ENCODE measurements at places on chromosomes 5 and 9.

- DNase-seq, result no peak
Measured at GRCh38 chr9:75588808-75589207, 301.7 kb upstream of the PCSK5 start.

DNA sequence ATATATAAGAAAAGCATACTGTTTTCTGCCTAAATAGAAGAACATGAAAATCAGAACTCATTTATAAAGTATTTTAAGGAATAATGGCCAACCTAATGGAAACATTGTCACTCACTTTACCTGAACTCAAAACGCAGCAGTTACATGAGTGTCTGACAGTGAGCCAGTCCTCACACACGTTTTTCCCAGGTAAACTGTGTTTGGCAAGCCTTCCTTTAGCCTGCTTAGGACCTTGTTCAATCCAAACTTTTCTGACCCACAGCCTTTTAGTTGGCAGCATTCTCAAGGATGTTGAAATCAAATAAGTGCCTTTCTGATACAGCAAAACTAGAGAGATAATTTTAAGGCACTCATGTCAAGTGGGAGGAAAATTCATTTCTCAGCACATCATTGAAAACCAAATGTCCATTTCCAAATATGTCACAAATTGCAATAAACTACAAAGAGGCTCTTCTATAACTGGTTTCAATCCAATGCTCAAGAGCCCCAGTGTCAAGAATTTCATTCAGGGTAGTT, 83.5 kb upstream of the SPDL1 start:
- no peak for DNase-seq

DNA sequence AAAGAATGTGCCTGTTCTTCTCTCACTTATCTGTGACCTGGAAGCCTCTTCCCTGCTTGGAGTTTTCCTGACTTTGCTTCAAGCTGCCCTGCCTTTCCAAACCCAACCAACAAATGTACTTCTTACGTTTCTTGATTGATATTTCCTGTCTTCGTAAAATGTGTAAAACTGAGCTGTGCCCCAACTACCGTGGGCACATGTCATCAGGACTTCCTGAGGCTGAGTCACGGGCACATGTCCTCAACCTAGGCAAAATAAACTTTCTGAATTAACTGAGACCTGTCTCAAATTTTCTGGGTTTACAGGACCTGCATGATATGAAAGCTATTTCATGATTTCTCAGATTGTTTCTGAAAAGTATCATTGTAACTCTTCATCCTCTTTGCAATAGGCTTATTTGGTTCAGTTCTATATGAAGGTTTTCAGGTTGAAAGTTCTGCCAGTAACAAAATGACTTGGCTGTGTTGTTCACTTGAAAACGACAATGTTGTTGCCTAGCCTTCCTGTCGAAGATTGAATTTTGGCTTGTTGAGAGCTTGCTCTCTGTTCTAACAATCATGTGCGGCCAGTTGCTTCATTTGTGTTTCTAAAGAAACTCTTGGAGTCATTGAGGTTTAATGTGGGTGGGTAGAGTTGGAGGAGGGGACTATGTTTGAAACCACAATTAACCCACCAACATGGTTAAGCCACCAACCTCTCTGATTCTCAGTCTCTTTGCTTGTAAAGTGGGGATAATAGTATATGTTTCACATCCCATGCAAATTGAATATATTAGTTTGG, 145.6 kb downstream of the FBXL7 start:
- no peak for DNase-seq

DNA sequence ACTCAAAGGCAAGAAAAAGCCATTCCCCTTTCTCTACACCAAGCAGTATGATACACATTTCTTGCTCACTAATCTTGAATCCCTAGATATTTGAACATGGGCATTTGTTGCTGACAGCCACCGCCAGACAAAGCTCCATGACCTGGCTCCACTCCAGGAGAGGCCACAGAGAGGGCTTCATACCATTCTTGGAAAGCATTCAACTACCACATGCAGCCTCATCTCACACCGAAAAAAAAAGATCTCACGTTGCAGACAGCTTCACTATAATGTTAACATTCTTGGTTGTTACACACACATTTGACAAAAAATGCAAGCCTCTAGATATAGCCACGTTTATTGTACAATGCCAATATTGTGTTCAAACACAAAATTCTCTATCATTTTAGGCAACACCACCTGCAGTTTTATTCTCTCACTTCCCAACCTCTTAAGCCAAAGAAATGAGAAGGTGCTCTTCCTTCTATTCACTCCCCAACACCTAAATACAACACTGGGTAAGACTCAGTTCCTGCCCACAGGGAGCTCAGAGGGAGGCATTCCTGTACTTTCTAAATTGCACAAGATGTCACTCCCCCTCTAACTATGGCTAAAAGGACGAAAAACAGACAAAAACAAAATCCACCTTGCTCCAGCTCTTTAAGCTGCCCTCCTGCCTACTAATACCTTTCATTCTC, 222.4 kb downstream of the TSSK1B start:
- DNase-seq, result no peak

DNA sequence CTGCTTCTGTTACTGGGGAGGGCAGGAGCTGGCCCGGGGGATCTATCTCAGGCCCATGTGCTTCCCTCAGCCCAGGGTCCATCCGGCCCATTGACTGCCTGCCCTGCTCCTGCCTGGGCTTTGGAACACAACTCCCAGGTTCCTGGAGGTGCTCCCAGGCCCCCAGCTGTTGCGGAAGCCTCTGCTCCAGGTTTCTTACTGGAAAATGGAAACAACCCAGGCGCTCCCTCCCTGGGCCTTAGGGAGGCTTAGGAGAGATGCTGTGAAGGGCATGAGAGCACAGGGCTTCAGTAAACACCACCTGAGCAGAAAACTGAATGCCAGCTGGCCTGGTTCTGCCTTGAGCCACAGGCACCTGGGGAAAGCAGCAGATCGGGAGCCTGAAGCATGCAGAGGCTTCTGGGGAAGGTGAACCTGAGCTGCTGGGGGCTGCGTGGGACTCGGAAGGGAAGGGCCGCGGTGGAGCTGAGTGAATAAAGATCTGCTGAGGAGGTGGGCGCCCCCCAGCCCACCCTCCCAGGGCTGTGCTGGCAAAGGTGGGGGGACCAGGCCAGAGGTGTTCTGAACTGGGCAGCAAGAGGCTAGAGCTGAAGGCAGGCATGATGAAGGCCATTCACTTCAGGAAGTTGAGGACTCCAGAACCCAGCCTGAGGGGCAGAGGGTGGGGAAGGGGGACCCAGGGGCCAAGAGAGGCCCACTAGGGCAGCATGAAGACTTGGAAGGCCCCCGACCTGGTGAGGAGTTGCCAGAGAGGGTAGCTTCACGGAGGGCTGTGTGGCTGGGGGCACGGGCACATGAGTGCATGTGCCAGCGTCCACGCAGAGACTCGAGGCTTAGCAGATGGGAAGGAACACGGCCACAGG, 64.8 kb downstream of the SHB start:
- no peak for DNase-seq

- no peak for DNase-seq
Measured at GRCh38 chr9:97441729-97442128, 29.8 kb downstream of the TDRD7 start.

DNA sequence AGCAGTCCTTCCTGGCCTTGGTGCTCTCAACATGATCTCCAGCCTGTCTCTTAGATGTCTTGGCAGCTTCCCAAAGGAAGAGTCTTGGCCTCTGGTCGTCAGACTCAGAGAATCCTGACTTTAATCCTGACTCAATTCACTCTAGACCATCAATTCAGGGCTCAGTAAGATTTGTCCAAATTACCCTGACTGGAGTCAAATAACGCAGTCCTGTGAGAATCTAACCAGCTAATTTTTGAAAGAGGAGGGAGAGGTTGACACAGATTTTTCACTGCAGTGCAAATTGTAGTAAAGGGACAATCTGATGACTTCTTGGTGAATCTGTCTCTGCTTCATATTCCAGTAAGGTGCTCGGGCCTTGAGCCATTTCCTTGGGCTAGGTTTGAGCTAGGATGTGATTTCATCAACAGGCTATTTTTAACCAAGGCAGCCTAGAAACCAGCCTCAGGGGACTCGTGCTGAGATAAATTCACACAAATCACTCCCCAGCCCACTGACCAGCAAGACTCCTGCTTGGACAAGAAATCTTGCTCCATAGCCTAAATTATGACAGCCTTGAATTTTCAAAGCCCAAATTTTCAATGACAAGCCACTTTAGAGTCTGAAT, 257.4 kb downstream of the ENC1 start:
- no peak for DNase-seq

DNA sequence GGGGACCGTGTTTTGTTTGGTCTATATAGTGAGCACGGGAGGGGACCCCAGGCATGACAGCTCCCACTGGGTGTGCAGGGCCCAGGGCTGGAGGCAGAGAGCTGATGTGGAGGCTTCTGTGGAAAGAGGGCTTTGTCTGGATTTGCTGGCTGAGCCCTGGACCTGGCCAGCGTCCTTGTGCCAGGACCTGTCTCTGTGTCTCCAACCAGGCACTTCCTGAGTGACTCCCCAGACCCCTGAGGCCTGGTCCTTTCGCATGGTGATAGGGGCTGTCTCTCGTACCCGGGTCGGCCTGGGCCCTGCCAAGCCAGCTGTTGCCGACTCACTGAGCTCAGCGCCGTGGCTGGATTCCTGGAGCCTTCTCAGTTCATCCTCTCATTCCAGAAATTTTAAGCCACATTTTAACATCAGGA, 77.6 kb downstream of the ADAMTS2 start:
- no peak for DNase-seq

DNA sequence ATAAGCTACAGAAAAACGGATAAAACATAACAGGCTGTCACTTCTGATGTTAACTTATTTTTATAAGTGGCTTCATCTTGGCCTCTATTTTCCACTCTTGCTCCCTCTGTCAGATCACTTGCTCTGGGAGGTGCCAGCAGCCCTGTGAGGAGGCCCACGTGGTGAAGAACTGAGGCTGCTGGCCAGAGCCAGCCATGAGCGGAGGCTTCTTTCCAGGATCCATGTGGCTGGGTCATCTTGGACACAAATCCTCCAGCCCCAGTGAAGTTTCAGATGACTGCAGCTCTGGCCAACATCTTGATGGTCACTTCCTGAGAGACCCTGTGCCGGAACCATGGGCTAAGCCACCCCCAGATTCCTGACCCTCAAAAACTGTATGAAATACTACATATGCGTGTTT, 7.5 kb upstream of the CMBL start:
- no peak for DNase-seq

- no peak for DNase-seq
Measured at GRCh38 chr5:133317558-133317957, 265.7 kb downstream of the HSPA4 start.

DNA sequence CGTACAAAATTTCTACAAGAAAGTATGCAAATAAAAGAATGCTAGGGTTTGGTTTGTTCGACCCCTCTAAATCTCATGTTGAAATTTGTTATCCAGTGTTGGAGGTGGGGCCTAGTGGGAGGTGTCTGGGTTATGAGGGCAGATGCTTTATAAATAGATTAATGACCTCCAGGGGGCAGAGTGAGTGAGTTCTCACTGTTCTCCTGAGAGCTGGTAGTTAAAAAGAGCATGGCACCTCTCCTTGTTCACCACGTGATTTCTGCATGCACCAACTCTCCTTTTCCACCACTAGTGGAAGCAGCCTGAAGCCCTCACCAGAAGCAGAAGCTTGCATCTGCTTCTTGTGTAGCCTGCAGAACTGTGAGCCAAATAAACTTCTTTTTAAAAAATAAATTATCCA, 50.4 kb upstream of the FAM170A start:
- no peak for DNase-seq

- DNase-seq, result no peak
Measured at GRCh38 chr9:123957168-123957721, 27.3 kb upstream of the DENND1A start.

GRCh38 chr9:37452611-37453010, 12.6 kb downstream of the ZBTB5 start:
- no peak for DNase-seq

- DNase-seq, result no peak
Measured at GRCh38 chr5:66241136-66241825, 97.2 kb downstream of the SREK1 start.

- no peak for DNase-seq
Measured at GRCh38 chr5:141617128-141617527, 1.7 kb downstream of the DIAPH1 start.

GRCh38 chr5:138649775-138650174, 74.6 kb upstream of the HSPA9 start:
- DNase-seq, result no peak

DNA sequence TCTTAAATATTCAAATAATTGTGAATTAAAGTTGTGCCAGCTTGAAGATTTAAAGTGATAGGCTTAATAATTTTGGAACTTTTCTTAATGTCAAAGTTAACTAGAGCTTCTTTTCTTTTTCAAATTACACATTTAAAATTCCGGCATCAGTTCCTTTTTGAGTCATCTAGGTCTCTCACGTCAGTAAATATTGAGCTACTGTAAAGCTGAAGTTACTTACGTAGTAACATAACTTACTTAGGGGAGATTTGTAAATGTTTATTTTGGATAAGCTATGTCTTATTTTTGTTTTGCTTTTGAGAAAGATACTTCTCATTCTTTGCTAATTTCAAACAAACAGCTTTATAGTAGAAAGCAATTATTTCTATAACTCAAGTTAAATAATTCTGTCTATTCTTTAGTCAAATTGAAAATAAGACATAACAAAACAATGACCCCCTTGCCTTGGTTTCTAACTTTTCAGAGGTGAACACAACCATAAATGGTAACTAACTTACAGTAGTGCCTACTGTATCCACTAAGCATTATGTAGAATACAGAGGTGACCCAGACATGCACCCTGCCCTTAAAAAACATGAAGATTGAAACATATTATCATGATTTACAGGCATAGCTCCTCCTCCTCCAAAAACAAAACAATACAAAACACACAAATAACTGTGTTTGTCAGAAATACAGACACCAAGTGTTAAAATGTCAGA, 29.8 kb downstream of the CD274 start:
- no peak for DNase-seq

- DNase-seq, result no peak
Measured at GRCh38 chr9:114172981-114173833, 17.9 kb downstream of the COL27A1 start.

DNA sequence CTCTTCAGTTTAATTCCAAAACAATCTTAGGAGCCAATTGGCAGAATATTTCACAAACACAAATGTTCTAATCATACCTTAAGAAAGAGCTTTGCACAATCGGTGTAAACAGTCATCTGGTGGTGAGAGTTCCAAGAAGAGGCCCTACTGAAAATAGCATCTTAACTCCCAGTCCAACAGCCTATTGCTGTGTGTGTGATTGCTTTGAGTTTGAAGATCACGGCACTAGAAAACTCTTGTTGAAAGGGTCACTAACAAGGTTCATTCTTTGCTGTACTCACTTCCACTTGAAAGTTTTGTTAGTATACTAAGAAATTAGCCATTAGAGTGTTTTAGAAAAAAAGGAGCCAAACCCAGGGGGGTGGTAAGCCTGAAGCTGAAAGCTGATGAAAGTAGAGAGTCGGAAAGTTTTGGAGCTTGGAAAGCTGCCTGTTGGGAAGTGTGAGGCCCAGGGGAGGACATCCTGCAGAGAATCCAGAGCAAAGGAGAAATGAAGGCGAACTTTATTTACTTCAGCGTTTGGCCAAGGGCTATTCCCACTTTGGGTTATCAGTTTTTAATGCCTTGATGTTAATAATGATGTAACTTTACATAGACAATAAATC, 180.3 kb upstream of the GHR start:
- DNase-seq, result no peak

DNA sequence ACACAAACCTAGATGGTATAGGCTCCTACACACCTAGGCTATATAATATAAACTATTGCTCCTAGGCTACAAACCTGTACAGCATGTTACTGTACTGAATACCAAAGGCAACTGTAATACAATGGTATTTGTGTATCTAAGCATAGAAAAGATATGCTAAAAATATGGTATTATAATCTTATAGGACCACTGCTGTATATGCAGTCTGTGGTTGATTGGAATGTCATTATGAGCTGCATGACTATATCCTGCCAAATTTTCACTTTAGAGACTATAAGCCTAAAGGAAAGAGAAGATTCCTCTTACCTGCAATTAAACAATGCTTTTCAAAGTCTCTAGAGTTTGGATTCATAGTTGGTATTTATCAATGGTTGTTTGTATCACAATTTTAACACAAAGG, 24.7 kb upstream of the ACOT12 start:
- DNase-seq, result no peak
